ENCODE measurements at places on chromosomes 11 and 22.

GRCh38 chr11:68399916-68400315, 60.6 kb upstream of the PPP6R3 start:
- DNase-seq: no peak

GRCh38 chr11:116955949-116956348, 118.5 kb upstream of the APOA1 start:
- no peak for DNase-seq

DNA sequence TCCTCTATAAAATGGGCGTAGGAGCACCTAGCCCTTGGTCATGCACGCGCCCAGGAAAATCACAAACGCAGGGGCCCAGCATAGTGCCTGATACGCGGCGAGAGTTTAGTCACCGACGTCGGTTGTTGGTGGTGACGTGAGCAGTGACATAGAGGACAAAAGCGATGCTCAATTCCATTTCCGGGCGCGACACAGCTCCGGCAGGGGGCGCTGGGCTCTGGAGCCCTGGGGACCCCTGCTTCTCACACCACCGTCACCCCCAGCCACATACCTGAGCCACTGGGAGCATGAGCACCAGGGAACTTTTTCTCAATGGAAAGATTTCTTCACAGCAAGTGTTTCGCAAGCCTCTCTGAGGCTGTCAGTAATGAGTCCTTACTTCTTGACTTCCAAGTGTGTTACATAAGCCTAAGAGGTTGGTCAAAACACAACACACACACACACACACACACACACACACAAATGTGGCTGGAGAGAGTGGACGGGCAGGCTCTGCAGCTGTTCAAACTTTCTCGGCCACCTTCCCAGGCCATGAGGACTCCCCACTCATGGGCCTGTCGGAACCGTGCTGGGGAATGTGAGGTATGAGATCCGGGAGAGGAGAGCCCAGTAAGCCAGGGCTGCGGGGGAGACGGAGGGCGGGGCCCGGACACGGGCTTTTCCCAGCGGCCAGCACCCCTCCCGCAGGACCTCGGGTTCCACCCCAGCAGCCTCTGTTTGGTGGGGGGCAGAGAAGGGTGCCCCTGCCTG, 36.9 kb upstream of the LINC01488 start:
- DNase-seq: no peak

DNA sequence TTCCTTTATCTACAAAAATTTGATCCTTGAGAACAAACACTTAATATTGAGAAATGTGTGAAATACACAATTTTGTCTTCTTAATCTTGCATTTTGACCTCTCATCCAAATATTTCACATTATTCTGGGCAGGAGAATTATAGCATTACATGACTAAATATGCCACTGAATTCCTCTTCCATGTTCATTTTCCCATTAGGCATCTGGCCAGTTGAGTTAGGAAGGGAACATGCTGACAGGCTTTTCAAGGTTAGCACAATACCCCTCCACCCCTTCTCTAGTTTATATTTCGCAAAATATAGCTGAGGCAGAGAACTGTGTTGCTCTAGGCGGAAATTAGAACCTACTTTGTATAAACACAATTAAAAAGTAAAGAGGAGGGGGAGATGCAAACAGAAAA, 271.7 kb upstream of the ZC3H12C start:
- DNase-seq: no peak

GRCh38 chr11:106399076-106399511, 321.6 kb downstream of the AASDHPPT start:
- DNase-seq: peak; percentile 83

DNA sequence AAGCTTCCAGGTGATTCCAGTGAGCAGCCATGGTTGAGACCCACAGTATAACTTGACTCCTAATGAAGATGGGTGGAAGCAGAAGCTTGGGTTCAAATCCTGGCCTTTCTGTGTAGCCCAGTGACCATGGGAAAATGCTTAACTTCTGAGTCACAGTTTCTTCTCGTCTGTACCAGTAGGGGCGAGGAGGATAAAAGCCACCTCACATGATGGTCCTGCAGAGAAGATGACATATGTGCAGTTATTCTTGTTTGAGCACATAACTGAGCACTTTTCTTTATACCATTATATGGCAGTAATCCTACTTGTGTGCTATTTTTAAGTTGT, 4.9 kb downstream of the TMEM109 start:
- no peak for DNase-seq

DNA sequence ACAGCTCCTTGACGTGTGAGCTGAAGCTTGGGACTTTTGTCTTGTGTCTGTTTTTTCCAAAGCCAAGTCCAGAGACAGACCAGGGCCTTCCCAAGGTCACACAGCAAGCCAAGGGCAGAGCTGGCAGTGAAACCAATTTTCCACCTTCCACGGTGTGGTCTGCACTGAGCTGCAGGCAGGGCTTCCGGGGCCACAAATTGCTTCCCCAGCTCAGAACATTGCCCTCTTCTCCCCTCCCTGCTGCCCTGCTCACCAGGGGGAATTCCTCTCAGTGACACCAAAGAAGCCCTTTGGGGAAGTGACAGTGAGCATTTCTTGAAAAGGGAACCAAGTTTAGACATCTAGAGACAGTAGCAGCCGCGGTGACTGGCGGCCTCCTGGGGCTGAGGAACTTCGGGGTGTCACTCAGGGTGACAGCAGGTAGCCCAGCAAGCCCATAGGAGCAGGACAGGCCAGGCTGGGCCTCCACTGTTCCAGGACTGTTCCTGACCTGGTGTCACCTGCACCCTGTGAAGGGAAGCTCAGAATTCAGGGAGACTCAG, 9.2 kb downstream of the FXYD2 start:
- DNase-seq: no peak

- no peak for DNase-seq
These were observed 186.3 kb upstream of the B3GAT1 start for GRCh38 chr11:134598368-134598767.

Measured in RKO (cell line).